ENCODE measurements at places on chromosomes 1 and 21.

DNA sequence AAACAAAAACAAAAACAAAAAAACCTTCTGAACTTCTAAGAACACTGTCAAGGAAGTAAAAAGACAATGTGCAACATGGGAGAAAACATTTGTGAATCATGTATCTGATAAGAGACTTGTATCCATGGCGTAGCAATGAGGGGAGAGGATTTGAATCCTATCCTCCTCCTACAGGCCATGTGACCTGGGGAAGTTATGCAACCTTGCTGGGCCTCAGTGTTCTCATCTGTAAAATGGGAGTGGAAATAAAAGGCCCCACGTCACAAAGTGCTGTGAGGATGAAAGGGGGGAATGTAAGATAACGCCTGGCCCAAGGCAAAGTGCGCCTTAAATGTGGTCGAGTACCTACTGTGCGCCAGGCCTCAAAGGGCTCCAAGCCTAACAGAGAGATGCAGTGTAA is 83.7 kb downstream of the DISP3 start:
- DNase-seq = no peak

DNA sequence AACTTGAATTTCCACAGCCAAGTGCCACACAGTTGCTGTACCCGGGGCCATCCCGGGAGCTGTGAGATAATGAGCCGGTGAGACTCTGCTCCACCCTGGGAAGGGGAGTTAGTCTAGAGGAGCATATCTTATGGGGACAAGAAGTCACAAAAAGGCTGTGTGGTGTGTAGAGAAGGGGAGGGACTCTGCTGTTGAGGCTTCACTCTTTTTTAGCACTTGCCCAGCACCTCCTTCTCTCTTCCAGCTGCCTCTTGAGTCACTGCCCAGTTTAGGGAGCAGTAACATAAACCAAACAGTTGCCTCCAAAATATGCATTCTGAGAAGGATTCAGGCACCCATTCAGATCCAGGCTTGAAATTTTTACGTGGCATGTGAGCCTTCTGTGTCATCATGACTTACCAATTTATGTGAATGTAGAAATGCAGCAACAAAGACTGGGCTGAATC is 744 bp upstream of the WDR26 start:
- no peak for DNase-seq

GRCh38 chr1:204634260-204634910 is 51.2 kb downstream of the LRRN2 start:
- DNase-seq = no peak

DNA sequence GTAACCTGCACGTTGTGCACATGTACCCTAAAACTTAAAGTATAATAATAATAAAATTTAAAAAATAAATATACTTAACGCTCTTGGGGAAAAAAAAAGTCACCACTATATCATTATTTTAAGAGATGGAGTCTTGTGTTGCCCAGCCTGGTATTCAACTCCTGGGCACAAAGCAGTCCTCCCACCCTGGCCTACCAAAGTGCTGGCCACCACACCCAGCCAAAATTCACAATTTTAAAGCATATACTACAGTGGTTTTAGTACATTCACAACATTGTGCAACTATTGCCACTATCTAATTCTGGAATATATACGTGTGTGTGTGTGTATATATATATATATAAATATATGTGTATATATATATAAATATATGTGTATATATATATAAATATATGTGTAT is 5.9 kb downstream of the HMGN2 start:
- DNase-seq = no peak

GRCh38 chr1:47444297-47444561 is 6.4 kb downstream of the FOXD2 start:
- DNase-seq = no peak

DNA sequence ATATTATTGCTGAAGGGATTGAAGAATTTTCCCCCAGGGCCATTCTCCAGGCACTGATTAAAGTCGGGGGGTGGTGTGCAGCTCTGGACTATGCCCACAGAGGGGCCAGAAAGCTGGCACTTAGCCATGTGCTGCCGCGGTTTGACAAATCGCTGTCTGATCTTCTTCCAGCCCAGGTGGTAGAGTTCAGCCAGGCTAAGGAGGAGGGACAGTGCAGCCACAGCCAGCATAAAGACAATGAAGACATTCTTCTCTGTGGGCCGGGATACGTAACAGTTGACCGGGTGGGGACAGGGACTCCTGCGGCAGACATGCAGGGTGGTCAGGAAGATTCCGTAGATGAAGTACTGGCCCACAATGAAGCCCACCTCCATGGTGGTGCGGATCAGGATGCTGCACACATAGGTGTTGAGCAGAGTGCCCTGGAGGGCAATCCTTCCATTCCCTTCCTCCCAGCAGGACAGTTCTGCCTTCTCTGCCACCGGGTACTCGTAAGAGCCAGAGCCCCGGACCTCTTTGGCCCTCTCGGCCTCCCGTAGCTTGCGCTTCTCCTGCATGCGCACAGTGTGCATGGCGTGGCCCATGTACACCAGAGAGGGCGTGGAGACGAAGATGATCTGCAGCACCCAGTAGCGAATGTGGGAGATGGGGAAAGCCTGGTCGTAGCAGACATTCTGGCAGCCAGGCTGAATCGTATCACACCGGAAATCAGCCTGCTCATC is 1.9 kb downstream of the GJA5 start:
- DNase-seq = no peak

DNA sequence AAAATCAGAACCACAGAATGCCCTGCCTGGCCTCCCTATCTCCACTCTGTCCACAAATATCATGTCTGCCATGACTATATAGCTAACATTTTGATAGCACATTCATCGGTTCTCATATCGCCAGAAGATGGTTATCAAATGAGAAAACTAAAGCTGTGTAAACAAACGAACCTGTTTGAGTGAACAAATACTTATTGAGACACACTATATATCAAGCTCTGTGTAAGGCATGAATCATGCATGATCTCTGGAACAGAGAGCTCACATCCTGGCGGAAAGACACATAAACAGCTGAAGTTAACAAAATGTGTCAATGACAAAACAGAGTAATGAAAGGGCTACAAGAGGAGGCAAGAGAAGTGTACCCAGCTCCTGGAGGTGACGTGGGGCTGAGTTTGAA is 13.1 kb downstream of the KCND3 start:
- no peak for DNase-seq

DNA sequence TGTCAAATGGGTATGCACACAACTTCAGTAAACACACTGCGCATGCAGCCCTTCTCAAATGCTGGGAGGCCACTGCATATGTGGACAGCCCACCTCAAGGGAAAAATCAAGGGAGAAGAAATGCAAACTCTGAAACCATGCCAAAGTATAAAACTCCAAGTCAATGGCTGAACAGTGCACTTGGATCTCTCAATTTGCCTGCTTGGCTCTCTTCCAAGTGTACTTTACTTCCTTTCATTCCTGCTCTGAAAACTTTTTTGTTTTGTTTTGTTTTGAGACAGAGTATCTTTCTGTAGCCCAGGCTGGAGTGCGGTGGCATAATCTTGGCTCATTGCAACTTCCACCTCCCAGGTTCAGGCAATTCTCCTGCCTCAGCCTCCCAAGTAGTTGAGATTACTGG is 18.8 kb upstream of the COP1 start:
- DNase-seq = no peak

DNA sequence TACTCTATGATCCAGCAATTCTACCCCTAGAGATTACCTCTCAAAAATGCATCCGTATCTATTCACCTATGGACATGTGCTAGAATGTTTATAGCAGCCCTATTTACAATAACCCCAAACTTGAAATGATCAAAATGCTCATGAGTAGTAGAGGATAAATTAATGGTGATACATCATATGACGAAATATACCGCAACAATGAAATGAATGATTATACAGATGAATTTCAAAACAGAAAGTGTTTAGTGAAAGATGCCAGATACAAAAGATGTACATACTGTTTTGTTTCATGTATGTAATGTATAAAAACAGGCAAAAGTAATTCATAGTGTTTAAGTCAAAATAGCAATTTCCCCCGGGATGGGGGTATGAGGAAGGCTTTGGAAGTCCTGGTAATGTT is 91.0 kb upstream of the CD55 start:
- DNase-seq = no peak

- DNase-seq = no peak
Observed at GRCh38 chr1:59733443-59734141, 81.2 kb upstream of the HOOK1 start.

- DNase-seq = no peak
Observed at GRCh38 chr1:198696211-198696610, 57.4 kb downstream of the PTPRC start.

GRCh38 chr1:33390542-33390941 is 40.4 kb downstream of the PHC2 start:
- DNase-seq = no peak

DNA sequence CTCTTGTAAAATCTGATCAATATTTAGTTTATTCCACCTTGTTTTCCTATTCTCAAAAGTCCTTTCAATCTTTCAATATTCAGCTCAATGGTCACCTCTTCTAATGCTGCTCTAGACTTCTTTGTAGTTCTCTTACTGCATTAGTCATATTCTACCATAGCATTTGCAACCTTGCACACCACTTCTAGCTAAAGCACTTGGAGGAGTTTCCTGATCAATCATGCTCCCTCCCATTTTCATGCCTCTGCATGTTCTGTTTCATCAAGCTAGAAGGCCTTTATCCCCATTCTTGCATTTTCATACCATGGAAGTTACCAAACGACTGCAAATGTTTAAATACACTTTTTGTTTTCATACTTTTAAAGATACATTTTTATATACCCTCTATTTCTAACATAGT is 72.1 kb downstream of the SLC5A9 start:
- no peak for DNase-seq

DNA sequence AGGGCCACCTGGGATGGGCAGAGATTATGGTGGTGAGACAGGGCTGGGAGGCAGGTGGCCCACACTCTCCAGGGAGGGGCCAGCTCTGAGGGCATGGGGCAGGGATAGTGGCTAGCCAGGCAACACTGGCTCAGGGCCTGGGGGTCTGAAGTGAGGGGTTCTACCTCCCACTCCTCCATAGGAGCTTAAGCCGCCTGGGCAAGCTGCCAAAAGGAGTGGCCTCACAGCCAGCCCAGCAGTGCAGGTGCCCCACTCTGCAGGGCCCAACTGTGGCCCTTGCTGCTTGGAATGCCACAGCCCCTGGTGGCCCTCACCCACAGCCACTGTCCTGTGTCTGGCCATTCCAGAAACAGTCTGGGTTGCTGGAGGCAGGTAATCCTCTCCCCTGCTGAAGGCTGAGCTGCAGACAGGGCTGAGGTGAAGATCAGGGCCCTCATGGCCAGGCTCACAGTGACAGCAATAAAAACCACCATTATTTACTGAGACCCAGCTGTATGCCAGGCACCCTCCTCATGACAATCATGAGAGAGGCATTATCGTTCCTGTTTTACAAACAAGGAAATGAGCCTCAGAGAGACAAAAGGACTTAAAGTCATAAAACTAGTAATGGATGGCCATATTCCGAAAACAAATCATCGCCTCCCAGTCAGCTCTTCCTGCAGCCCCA is 31.0 kb downstream of the KIF21B start:
- no peak for DNase-seq
